Central memory CD8-positive, alpha-beta T cell (primary cell): ENCODE measurements at places on chromosomes 7 and 10.

GRCh38 chr7:5207131-5207530 lies 17.1 kb downstream of the WIPI2 start:
- H3K27me3 ChIP-seq: no peaks in the 10 kb centered on the region
- no peak for DNase-seq
- no peak overlapping the region for H3K4me3 ChIP-seq
- H3K36me3 ChIP-seq: peaks cover 48% of the 10 kb centered on the region
- peak overlapping the region; percentile 75 for H3K27ac ChIP-seq

GRCh38 chr10:93762979-93763391 lies 5.2 kb downstream of the LGI1 start:
- peaks cover 2% of the 10 kb centered on the region for H3K4me1 ChIP-seq
- DNase-seq: no peak
- no peak overlapping the region for H3K4me3 ChIP-seq
- H3K27me3 ChIP-seq: peaks cover 73% of the 10 kb centered on the region

GRCh38 chr7:106534271-106534846 lies 126.6 kb downstream of the CCDC71L start:
- H3K27me3 ChIP-seq: no peaks in the 10 kb centered on the region
- peaks cover 11% of the 10 kb centered on the region for H3K4me1 ChIP-seq
- H3K4me3 ChIP-seq: no peak overlapping the region
- H3K27ac ChIP-seq: no peak overlapping the region
- DNase-seq: no peak
- H3K36me3 ChIP-seq: no peaks in the 10 kb centered on the region

GRCh38 chr7:131903315-131903714 lies 346.9 kb upstream of the PODXL start:
- peaks cover 24% of the 10 kb centered on the region for H3K27me3 ChIP-seq
- H3K4me3 ChIP-seq: no peak overlapping the region
- DNase-seq: no peak
- no peaks in the 10 kb centered on the region for H3K4me1 ChIP-seq

DNA sequence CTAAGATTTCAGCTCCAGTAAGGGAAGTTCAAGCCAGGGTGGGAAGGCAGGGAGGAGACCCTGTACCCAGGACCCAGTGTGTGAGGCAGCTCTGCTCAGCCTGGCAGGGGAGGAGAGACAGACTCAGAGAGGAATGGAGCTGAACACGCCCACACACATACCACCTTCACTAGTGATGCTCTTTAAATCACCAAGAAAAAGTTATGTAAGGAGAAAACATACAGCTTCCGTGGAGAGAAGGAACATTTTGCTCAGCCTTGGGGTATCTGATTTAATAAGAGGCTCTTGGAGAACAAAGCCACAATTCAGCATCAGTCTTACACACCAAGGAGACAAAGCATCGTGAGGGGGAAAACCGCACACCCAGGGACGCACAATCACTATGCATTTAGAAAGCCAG lies 62.9 kb downstream of the PRKAG2 start:
- H3K27me3 ChIP-seq: no peaks in the 10 kb centered on the region
- no peak overlapping the region for H3K27ac ChIP-seq
- DNase-seq: no peak
- no peak overlapping the region for H3K4me3 ChIP-seq

DNA sequence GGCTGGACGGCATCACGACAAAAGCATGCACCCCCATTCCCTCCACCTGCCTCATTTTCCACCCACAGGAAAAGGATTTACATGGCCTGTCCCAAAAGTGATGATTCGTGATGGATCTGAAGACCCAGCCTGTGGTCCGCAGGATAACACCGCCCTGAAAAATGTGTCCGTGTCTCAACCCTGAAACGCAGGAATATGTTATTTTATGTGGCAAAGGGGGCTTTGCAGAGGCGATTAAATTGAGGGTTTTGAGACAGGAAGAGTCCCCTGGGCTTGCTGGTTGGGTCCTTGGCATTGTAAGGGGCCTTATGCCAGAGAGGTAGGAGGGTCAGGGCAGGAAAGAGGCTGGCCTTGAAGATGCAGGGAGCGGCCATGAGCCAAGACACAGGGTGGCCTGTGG lies 80.2 kb upstream of the PPP2R2D start:
- DNase-seq: no peak
- no peak overlapping the region for H3K4me3 ChIP-seq
- H3K27me3 ChIP-seq: peaks cover 25% of the 10 kb centered on the region
- no peaks in the 10 kb centered on the region for H3K4me1 ChIP-seq
- no peak overlapping the region for H3K27ac ChIP-seq
